NCI-H2227 treated with DMSO at 0.1 percent for 48 hours (cell line): ENCODE measurements at places on chromosomes 2 and 18.

- no peak for DNase-seq
Measured at GRCh38 chr2:12606472-12607000, 110.2 kb upstream of the TRIB2 start.

GRCh38 chr2:85851253-85852151 is 37.3 kb downstream of the ST3GAL5 start:
- DNase-seq, result no peak

DNA sequence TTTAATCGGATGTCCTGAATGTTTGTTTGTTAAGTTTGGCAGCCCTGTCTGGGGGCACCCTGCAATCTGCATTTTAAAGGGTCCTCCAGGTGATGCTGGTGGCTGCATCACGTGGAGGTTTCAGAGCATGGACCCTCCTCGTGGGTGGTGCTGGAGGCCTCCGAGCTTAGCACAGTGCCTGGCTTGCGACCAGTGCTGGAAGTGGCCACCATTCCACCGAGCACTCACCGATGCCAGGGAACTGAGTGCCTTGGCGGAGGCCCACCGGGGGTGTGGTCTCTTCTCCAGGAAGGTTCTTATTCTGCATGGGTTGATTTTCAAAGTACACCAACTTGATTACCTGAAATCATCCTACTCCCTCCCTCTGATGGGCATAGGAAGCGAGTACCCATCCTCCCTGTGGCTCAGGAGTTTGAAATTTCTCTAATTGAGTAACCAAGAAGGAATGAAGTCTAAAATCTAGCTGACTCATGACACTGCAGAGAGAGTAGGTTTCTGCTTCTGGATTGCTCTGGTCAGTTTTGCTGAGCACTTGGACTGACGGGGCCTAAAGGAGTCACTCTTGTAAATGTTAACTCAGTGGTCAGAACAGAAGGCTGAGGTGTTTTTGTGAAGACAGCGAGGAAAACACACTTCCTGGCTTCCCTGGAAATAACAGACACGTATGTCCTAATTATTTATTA is 58.1 kb upstream of the SLC66A3 start:
- no peak for DNase-seq

DNA sequence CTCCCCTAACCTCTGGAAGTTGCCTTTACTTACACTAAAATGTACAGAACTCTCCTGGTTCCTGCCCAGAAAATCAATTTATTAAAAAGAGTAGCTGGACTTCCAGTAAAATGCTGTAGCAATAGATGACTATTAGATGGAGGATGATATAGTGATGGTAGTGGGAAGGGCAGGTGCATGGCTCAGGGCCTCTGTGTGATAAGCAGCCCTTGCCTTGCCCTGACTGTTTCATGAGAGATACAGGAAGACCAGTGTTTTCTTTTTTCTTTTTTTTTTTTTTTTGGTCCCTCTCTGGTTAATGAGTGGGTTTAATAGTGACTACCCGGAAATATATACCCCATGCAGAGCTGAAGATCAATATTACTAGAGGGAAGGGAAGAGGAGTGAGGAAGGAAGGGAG is 48.7 kb upstream of the NEDD4L start:
- no peak for DNase-seq

GRCh38 chr2:84959566-84960506 is 11.1 kb upstream of the KCMF1 start:
- no peak for DNase-seq

DNA sequence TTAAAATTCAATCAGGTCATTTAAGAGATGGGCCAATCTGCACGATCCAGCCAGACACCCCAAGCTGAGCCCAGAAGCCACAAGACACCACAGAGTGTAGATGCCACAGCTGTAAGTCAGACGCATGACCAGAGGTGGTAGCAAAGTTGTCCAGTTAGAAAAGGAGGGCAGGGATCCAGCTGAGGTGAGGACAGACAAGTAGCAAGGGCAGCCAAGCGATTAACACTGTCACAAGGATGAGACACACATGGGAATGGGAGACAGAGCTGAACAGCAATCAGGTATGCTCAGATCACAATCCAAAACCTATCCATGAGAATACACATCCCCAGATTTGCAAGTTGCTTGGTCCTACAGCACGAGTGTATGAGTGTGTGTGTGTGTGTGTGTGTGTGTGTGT is 143.4 kb upstream of the STK17B start:
- no peak for DNase-seq

- no peak for DNase-seq
Measured at GRCh38 chr18:21260621-21261020, 18.6 kb downstream of the GREB1L start.

GRCh38 chr18:51066273-51066672 is 36.3 kb downstream of the SMAD4 start:
- DNase-seq, result no peak

- DNase-seq, result peak; percentile 97
Measured at GRCh38 chr2:235979753-235980435, 188.3 kb downstream of the GBX2 start.

DNA sequence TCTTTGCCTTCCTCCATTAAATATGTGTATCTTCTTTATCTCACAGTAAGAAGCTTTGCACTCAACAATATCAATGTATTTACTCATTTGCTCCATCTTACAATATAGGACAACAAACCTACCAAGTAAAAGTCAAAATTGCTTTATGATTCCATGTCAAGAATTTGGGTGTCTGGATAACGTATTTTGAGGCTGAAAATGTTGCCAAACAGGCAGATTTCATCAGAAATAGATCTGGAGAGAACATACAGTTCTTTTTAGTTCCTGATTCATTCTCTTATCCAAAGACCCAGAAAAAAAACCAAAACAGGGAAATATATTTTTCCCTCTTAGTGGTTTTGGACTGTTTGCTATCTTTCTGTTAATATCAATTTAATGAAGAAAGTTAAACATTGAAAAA is 621.1 kb downstream of the STK39 start:
- DNase-seq, result no peak

DNA sequence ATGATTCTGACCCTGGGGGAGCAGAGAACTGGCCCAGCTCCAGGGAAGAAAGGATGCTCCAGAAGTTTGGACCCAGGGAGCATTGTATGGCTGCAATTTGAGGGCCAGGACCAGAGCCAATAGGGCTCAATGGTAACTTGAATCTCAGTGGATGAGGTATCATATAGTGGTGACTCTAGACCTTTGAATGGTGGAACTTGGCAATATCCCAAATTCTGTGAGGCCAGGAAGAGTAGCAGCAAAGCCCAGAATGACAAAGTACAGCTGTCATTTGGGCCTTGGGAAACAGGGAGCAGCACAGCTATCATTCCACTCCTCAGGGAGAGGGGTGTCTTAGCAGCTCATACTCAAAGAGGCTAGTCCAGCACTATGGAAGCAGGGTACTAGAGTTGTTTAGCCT is 332.9 kb upstream of the RBMS1 start:
- DNase-seq, result no peak

DNA sequence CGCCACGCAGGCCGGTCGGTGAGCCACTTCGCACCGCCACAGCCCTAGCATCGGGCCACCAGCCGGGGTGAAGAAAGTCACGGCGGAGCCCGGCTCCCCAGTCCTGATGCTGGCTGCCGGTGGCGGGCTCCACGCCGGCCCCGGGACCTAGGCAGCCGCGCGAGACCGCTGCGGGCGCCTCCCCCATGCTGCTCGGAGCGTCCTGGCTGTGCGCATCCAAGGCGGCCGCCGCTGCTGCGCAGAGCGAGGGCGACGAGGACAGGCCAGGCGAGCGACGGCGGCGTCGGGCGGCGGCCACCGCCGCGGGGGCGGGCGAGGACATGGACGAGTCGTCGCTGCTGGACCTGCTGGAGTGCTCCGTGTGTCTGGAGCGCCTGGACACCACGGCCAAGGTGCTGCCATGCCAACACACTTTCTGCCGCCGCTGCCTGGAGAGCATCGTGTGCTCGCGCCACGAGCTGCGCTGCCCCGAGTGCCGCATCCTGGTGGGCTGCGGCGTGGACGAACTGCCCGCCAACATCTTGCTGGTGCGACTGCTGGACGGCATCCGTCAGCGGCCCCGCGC is 433 bp downstream of the SH3RF3 start:
- no peak for DNase-seq
